Stimulated activated CD8-positive, alpha-beta memory T cell treated with anti-CD3 and anti-CD28 coated beads, Interleukin-7, amount 100 ng/mL, for 24 hours (primary cell): ENCODE measurements at places on chromosomes 3 and 15.

DNA sequence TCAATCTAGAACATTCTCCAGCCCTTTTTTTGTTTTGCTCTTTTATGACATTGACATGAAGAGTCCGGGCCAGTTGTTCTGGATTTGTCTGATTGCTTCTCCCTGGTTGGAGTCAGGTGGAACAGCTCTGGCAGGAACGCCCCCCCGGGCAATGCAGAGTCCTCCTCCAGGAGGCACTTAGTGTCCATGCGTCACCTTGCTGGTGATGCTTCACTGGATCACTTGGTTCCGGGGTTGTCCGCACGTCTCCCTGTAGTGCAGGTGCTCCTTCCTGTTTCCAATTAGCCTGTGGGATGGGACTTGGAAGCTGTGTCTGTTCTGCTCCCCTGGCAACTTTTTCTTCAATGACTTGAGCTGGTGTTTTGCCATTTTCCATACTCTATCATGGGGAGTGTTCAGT is 9.8 kb downstream of the CSK start:
- no peak for DNase-seq

DNA sequence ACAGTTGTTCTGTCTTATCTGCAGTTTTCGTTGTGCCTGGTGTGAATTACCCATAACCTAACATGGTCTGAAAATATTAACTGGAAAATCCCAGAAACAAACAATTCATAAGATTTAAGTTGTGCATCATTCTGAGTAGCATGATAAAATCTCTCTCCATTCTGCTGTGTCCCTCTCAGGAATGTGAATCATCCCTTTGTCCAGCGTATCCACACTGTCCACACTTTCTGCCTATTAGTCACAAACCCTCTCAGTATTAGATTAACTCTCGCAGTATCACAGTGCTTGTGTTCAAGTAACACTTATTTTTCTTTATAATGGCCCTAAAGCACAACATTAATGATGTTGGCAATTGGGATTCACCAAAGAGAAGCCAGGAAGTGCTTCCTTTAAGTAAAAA is 203.2 kb downstream of the CGGBP1 start:
- DNase-seq, result no peak

DNA sequence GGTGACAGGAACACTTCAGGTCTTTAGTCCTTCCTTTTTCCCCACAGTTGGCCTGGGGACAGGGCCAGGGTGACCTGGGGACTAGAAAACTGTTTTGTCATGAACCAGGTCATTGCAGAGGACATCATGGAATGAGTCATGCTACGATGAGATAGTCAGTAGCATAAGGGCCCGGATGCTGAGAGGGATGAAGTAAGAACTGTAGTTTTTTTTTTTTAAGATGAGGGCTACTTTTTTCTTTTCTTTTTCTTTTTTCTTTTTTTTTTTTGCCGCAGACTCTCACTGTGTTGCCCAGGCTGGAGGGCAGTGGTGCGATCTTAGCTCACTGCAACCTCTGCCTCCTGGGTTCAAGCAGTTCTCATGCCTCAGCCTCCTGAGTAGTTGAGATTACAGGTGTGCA is 8.0 kb downstream of the MAP2K5 start:
- no peak for DNase-seq

DNA sequence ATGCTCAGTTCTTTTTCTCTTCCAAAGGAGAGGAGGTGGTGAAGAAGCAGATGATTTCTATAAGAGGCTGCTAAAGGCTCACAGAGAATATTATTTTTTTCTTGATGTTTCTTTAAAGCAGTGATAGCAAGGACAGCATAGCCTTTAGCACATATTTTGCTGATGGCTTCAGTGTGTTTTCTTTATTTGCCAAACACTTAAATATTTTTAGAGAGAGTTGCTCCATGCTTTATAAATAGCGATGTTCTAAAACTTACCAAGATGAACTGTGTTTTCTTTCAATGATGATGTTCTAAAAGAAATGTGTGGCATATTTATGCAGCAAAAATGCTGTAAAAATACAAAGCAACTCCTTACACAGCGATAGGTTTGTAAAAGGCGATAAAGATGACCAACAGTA is 11.8 kb upstream of the KCNAB1 start:
- DNase-seq, result no peak

GRCh38 chr3:70096376-70097066 is 97.0 kb downstream of the SAMMSON start:
- no peak for DNase-seq

GRCh38 chr3:141147657-141148056 is 84.0 kb upstream of the PXYLP1 start:
- DNase-seq, result no peak

DNA sequence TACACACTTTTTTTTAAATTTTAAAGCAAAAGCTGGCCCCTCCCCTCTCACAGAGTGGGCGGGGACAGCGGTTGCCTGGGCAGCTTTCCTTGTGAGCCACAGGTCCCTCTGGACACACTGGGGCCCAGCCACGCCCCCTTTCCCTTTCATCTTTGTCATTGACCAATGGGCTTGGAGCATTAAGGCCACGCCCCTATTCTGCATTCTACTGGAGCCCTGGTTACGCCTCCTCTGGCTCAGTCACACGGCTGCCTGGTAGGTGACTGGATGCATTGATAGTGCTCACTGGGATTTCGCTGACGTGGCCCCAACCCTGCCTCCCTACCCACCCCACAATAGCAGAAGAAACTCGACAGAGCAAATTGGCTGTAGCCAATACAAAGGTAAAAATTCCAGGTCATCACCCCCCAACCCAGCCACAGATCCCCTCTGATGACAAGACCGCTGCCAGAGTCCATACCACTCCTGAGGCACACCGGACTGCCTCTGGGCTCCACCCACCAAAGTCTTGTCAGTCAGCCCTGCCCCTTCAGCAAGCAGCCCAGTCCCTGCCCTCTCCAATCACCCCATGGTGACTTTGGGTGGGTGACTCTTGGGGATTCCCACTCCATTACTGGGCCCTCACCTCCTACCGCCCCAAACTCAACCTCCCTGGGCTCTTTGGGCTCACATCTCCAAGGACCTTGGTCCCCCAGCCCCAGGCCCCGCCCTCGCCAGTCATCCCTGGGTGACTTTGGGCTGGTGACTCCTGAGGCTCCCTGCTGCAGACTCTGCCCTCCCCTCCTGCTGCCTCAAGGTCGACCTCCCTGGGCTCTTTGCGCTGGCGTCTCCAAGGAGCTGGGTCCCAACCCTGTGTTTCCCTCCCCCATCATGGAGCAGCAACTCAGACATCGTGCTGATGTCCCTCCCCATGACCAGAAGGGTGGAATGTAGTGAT is 112.2 kb upstream of the FAN1 start:
- no peak for DNase-seq

DNA sequence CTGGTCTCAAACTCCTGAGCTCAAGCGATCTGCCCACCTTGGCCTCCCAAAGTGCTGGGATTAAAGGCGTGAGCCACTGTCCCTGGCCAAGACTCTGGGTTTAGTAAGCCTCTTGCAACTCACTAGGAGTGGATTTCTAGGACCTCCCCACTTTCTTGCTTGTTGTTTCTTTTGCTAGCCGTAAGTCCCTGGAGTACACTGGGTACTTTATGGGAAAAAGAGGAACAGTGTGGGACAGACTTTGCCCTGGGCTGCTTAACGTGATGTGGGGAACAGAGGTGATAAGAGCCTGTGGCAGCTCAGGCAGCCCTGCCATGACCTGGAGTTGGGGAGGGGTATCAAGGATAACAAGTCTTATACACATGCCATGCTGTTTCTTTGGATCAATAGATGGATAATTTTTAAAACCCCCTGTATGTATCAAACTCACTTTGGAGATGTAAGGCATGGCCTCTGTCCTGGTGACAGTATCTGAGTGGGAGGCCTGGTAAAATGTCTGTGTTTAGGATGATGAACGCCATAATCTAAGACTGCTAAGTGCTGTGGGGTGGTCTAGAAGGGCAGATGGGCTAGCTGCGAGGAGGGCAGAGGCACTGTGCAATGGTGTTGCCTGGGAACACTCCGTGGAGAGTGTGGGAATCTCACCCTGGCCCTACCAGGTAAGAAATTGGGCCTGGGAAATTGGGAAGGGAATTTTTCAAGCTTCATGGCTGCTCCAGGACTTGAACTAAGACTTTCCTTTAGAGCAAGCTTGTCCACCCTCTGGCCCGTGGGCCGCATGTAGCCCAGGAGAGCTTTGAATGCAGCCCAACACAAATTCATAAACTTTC is 54.8 kb downstream of the SMAD3 start:
- DNase-seq, result no peak

GRCh38 chr3:89713196-89713595 is 605.8 kb downstream of the EPHA3 start:
- no peak for DNase-seq

- DNase-seq, result no peak
Measured at GRCh38 chr3:191360620-191361019, 30.3 kb upstream of the UTS2B start.

DNA sequence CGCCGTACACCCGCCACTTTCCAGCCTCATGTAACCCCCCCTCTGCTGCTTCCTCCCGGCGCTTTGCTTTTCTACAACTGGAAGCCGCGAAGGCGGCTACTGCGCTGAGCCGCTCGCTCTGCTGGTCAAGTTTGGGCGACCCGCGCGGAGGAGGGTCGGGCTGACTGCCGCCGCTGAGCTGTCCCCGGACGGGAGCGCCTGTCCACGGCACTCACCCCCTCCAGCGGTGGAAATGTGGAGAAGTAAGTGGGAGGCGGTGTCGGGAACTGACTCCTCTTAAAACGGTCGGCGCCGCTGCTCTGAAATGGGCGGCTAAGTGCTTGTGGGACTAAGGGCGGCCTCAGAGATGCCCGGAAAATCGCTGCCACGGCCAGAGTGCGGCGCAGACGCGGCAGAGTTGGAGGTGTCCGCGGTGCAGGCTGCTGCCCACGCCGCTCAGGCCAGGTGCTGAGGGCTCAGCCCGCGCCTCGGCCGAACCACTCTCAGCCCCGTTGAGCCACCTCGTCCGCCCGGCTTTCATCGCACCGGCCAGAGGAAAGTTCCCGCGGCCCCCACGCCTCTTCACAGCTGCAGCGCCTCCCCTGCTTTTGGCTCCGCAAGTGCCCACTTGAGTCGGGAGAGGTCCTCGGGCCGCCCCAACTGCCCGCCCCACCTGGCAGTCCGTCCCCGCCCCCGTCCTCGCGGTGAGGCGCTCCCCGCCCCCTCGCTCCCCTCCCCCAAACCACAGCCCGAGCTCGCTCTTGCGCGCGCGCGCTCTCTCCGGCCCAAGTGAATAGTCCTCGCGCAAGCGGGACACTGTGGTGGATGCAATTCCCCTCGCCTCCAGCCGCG is at the start of gene EPHA6:
EPHA6 (plus strand) TSS at position 775 of the 831 bp plus-strand sequence.
- no peak for DNase-seq

- no peak for DNase-seq
Measured at GRCh38 chr3:5497497-5497896, 310.0 kb downstream of the EDEM1 start.

DNA sequence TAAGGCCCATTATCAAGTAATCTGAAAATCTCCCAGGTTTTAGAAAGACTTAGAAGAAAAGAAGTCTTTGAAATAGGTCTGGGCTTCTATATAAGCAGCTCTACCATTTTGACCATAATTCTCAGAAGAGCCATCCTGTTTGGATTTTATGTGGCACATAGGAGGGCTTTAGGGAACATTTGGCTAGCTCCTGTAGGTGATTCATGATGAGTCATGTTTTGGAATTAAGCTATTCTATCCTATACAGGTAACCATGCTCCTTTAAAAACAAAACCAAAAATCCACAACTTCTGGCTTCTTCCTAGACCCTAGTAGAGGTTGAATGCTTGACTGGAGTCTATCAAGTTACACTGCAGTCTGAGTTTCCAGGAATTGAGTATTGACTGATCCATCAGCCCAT is 8.9 kb downstream of the SST start:
- no peak for DNase-seq

DNA sequence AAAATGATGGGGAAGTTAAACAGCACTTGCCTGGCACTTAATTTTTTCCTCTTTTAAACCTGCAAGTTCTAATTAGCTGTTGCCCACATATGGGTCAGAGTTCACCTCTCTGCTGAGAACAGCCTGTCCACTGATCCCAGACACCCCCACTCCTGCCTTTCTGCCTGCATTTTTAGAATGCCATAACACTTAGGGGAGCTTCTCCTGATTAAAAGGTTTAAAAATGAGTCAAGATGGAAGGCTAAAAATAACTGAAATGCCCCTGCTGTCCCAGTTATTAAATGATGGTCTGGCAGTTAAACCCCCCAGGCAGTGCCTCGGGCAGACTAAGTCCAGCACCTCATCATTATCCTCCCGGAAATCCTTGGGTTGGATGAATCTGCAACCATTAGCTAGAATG is 913.6 kb upstream of the ARPP21 start:
- DNase-seq, result no peak

DNA sequence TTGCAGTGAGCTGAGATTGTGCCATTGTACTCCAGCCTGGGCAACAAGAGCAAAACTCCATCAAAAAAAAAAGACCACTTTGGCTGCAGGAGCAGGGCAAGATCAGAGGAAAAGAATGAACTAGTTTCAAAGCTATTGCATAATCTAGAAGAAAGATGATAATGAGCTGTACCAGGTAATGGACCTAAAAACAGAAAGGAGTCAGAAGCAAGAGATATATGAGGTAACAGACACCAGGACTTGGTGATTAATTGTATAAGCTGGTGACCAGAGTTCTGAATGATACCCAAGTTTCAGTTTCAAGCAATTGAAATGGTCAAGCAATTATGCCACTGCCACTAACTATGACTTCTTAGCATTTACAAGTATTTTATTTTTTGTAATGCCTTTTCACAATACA is 2.9 kb downstream of the POLQ start:
- no peak for DNase-seq

DNA sequence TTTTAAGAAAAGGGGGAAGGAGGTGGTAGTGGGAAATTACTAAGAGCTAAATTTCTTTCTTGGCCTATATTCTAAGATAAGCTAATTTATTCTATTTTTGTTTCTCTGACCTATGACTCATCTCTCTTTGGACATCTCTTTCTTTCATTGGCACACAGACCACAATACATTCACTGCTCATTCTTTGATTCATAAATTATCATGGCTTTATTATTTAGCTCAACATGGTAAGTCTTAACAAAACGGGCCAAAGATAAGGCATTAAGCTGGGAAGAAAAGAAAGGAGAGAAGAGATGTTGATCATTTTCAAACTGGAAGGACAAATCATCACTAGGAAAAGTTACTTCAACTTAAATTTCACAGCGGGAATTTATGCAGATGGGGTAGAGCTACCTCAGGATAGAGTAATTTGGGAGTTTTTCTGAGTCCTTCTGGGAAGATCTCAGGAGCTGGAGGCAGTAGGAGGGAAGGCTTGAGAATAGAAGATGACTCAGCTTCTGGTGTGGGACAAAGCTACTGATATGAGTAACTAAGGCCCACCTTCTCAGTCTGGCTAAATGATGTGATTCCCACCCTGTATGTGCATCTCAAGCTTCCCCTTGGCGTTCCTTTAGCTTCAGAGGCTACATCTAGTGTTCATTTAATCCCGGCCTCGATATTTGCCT is 7.5 kb upstream of the ALCAM start:
- no peak for DNase-seq
